Right cardiac atrium (tissue), 5 donors: ENCODE measurements at places on chromosomes 12 and 14. TPM values are rescaled to one million over a fixed set of nuclear protein-coding genes. Genes with fewer than 3 reads are reported as not detected.

The PLCZ1 gene
- total RNA-seq = 0.97 TPM

The LMO3 gene
- total RNA-seq = 7.1 TPM

The FOXA1 gene
- not detected for total RNA-seq

The KRT85 gene
- total RNA-seq = not detected

The SCNN1A gene
- total RNA-seq = 0.80 TPM

The SYCP3 gene
- total RNA-seq = 0.18 TPM

The SIX6 gene
- total RNA-seq = not detected

The TPPP2 gene
- 1.2 TPM for total RNA-seq

The NFATC4 gene
- 15.7 TPM for total RNA-seq

The LYZ gene
- total RNA-seq = 121 TPM
